SK-N-SH treated with all-trans-retinoic acid at 6 μM for 48 hours (cell line): ENCODE measurements at places on chromosomes 4 and X.

DNA sequence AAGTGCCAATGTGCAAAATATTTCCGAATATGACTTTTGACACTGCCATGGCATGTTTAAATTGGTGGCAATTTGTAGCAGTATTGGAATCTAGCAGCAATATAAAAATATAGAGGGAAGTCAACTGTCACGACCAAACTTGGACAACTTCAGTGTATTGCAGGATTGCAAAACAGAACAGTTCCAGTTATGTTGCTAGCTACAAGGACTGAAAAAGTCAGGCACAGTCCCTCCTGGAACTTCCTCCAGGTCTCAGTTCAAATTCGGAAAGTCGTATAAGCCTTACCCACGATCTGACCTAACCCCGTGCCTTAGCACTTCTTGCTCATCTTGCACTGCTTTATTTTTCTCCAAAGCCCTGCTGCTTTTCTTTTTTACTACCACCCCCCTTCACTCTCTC, 390.0 kb upstream of the GALNT7 start:
- no peak for ATAC-seq

DNA sequence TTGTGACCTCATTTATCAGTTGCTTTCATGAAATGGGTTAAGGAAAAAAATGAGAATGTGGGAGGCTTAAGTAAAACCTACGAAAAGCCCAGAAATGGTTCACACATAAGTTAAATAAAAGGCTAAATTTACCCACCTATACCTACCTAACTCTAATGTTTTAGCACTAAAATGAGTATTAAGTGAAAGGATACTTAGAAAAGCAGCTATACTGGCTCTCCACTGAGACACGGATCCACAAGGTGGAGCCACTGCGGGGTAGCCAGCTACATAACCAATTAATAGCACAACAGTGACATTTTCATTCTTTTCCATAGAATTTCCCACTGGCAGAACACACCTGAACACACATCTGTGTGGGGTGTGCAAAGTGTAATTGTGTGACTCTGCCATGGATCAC, 101.9 kb downstream of the MAML3 start:
- ATAC-seq: peak; percentile 24; the same call in 2 of the 3 replicates

DNA sequence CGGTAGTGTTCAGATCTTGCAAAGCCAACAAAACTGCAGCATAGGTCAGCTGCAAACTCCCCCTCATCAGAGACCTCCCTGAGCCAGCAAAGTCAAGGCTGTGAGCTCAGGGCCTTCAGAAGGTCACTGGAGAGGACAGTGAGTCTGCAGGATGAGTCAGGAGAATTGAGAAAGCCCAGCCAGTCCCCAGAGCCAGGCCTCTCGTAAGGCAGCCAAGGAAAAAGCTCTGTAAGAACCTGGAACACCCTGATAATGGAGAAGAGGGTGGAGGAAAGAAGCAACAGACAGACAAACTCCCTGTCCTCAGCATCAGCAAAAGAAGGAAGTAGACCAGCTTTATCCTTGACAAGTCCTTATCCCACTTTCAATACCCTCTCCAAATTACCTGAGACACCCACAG, 33.0 kb downstream of the GRIA3 start:
- ATAC-seq: no peak

GRCh38 chrX:12874581-12874980, 7.7 kb downstream of the TLR7 start:
- no peak for ATAC-seq

DNA sequence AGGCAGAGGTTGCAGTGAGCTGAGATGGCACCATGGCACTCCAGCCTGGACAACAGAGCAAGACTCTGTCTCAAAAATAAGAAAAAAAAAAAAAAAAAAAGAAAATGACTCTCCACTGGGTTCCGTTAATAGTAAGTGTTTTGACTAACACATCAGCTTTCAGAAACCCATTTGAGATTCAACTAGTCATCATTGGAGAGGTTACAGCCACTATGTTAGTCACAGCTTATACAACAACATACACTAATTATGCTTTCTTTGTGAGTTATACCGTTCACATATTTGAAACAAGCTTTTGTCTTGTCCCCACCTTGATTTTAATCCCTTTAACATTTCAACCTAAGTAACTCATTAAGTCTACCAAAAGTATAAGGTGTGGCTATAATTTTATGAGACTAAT, 48.2 kb downstream of the HADH start:
- ATAC-seq: no peak

- ATAC-seq: no peak
Measured at GRCh38 chr4:159197885-159198269, 95.0 kb downstream of the RAPGEF2 start.

GRCh38 chr4:169311643-169312365, 41.0 kb upstream of the SH3RF1 start:
- peak; percentile 87 for ATAC-seq

DNA sequence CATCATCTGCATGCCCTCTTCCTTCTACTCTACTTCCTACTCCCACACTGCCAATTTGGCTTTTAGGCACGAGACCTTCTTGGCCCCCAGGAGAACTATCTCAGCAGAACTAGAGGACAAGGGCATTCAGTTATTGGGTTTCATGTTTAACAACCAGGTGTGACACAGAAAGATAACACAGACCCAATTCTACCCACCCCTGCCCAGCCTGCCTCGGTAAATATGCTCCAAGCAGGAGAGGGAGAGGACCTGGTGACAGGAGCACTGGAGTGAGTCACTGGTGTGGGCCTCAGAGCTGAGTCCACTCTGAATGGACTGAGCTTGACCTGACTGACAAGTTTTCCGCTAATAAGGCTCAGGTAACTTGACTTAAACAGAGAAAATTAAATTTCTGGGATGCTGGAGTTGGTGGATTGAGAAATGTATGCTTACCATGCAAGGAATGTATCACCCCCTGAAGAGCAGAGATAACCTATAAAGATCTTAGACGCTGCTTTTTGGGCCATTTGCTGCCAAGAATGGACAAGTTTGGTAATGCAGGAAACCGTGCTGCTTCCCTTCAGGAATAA, 52.5 kb downstream of the CASP3 start:
- ATAC-seq: no peak

- ATAC-seq: no peak
Measured at GRCh38 chr4:189136462-189136861, 804.2 kb upstream of the FRG1 start.

DNA sequence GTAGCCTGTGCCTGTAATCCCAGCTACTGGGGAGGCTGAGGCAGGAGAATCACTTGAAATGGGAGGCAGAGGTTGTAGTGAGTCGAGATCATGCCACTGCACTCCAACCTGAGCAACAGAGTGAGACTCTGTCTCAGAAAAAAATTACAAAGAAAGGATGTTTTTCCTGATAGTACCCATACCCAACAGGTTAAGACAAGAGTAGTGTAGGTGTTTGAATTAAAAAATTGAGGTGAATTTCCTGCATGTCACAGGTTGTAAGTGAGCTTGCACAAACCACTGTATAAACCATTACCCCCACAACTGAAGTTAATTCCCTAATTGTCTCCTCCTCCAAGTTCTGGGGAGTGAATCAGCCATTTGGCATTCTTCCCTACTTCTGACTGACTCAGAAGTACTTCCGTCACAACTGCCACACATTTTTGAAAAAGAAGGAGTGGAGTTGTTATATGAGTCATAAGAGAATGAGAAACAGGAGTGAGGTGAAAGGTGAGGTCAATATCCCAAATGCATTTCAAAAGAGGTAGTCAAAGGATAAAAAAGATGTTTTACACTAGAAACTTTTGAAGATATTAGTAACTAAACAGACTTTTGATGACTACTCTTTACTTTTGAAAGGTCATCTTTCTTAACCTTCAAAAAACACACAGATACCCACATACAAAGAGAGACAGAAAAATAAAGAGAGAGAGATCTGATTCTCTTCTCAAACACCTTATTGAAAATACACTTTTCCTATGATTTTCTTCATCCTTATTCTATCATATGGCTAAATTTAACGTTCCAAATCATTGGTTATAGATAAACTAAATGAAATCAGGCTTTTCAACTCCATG, 134.5 kb downstream of the BTC start:
- ATAC-seq: peak; percentile 94

- ATAC-seq: peak; percentile 92
Measured at GRCh38 chr4:33160126-33160525, 2440.0 kb downstream of the PCDH7 start.

DNA sequence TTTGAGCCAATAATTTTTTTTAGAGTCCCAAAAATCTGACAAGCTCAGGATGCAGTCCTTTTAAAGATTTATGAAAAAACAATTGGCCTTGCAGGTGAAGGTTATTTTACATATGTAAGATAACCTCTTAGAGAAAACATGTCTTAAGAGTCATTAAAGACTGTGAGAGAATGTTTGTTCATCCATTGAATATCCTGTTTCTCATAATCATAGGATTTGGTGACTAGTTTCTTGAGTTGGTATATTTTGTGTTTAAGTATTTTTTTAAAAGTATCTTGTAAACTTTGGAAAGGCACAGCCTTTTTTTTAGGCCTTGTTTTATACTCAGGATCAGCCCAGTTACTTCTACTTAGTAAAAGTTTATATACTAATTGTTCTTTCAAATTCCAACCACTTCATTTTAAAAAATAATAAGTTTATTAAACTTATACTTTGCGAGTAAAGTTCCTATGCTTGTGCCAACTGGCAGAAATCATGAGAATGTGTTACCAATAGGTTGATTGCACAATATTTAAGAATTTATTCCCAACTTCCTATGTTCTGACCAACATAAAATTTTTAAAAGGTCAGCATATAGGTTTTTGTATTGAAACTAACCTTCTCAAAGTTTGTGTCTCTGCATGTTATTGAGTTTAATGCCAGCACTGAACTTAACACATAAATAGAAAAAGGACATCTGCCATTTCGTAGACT, 40.0 kb upstream of the ARSJ start:
- no peak for ATAC-seq

DNA sequence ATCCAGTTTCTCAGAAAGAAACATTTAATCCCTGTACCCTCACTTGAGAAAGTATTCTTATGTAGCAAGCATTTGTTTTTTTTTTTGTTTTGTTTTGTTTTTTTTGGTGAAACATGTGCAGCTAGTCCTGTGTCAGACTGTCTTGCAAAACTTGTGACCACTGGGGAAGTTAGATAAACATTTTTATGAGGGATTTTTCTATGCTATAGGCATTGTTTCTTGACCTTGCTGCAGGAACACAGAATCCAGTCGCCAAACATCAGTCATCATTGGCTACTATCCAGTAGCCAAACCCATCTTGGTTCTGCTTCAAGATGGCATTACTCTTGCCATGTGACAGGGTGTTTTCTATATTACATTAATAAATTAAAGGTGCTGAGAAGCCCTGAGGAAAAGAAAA, 7.7 kb upstream of the MAPK10 start:
- no peak for ATAC-seq

- ATAC-seq: no peak
Measured at GRCh38 chrX:118594697-118595420, 99.2 kb downstream of the DOCK11 start.

GRCh38 chrX:130097507-130098209, 12.6 kb downstream of the ELF4 start:
- ATAC-seq: peak; percentile 49

DNA sequence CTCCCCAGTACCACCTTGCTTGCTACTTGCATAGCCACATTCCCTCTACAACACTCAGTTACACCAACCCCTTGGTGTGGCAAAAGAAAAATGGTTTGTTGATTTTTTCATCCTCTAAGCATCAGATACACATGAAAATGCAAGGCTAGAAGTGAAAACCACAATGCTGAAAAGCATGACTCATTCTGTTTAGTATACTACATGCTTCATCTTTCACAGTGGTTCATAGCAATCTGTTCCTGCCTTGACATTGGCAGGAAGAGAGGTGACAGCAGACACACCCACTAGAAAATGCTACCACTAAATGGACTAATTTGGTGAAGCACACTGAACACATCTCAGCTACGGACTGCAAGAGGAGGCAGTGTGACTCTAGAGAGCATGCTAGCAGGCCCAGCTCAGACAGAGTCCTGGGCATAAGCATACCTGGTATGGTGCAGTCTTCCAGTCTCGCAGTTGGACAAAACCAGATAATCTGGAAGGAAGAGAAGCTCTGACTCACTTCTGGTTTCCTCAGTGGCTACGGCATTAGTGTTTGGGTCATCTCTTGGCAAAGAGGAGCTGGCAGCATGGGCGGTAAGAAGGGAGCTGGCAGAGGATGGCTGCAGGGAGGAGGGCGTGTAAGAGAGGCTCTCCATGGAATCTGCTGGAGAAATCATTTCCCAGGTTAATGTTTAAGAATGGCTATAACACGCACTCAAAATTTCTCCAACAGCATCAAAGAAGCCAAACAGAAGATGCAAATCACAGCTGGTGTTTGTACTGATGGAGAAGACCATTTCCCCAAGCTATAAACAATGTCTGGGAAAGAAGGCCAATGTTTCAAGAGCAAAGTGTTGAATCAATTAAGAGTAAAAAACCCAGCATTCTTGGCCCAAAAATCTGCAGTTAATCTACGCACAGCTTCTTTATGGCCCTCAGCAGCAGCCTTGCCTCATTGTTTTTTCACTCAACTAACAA, 37.8 kb downstream of the GAB3 start:
- ATAC-seq: peak; percentile 83

DNA sequence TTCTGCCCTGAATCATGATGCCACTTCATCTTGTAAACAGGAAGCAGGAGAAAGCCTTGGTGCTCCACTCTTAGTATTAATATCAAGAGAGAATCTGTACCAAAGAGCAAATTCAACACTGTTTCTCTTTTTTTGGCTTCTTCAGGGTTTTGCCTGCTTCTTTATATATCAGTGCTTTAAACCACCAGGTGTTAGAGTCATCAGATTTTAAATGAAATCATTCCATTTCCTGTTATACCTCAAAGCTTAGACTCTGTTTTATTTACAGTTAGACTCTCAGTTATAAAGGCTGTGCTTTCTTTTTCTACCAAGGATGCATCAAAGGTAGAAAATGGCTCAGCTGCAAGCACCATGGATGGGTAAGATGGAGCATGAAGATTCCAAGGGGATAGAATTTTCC, 350.9 kb downstream of the CAMK2D start:
- no peak for ATAC-seq

GRCh38 chr4:6561173-6561516, 13.8 kb upstream of the MAN2B2 start:
- no peak for ATAC-seq
